ENCODE measurements at places on chromosomes 6 and 20.

DNA sequence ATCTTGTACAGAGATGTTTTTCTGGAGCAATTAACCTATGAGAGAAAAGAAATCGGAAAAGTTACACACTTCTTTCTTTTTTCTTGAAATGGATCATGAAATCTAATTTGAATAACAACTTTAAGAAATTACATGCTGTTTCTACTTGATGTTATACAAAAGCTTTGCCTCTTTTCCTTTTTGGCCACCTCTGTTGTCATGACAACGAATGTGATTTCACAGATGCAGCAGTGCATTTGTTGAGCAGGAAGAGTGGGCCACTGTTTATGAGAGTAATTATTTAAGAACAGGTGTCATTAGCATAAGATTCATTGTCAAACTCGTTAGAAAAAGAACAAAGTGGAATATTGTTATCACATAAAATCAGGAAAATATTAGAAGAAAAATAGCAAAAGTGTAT lies 148.3 kb upstream of the IMPG1 start:
- no peak for DNase-seq

DNA sequence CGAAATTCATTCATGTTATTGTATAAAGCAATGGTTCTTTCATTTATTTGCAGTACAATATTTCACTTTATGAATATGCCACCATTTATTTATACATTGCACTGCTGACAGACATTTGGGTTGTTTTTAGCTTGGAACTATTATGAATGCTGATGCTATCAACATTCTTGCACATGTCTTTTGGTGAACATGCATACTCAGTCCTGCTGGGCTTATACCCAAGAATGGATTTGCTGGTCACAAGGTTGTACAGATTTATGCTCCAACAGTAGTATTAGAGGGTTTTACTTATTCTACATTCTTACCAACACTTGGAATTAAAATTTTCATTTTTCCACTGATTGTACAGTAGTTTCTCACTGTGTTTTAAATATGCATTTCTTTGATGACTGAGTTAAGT lies 126.2 kb downstream of the PTPRK start:
- no peak for DNase-seq

DNA sequence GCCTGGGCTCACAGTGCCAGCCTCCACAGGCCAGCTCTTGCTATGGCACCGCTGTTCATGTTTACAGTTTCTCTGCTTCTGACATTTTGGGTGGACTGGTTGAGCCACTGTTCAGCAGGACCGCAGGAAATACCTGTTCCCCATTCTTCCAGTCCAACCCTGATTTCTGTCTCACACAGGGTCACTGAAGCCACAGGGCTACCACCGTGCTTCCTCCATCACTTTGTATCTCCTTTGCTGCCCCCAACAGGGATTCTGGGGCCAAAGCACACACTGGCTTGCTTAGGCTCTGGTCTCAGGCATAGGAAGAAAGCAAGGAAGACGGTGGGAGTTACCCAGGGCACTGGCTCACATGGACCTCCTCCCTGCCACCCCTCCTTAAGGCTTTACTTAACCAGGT lies 164.5 kb downstream of the UNC5CL start:
- DNase-seq: no peak

GRCh38 chr6:73798592-73798991 lies 102.6 kb downstream of the CD109 start:
- peak; percentile 1 for DNase-seq

Data from Kasumi-1 (cell line).